ENCODE measurements at places on chromosomes 4 and X. TPM values are rescaled to one million over a fixed set of nuclear protein-coding genes. Genes with fewer than 3 reads are reported as not detected.

The MAGEB2 gene
- not detected for total RNA-seq

The RIPPLY1 gene
- not detected for total RNA-seq

The JCHAIN gene
- not detected for total RNA-seq

The ASB9 gene
- total RNA-seq: 14.2 TPM

The FSTL5 gene
- 0.98 TPM for total RNA-seq

The TNIP3 gene
- not detected for total RNA-seq

The ZFP42 gene
- not detected for total RNA-seq

The CNKSR2 gene
- under 0.01 TPM for total RNA-seq

The CFI gene
- total RNA-seq: 47.0 TPM

The PRMT9 gene
- total RNA-seq: 11.6 TPM

The SATL1 gene
- total RNA-seq: not detected

The NEIL3 gene
- total RNA-seq: 3.6 TPM

The SSX2B gene
- not detected for total RNA-seq

The HSFX4 gene
- total RNA-seq: not detected

The POLN gene
- 2.0 TPM for total RNA-seq

The CYBB gene
- total RNA-seq: not detected

The BEX1 gene
- total RNA-seq: not detected

The KCTD8 gene
- total RNA-seq: 2.8 TPM

The DEFB131A gene
- not detected for total RNA-seq

The CSAG3 gene
- not detected for total RNA-seq

The BEX4 gene
- total RNA-seq: 15.7 TPM

The OSTC gene
- 272 TPM for total RNA-seq

The SLC25A4 gene
- total RNA-seq: 7.2 TPM

The LSM6 gene
- 19.9 TPM for total RNA-seq

The HERC5 gene
- total RNA-seq: 2.0 TPM

The TCEAL5 gene
- not detected for total RNA-seq

The RPA4 gene
- total RNA-seq: 4.5 TPM

The UGT2A3 gene
- not detected for total RNA-seq

The PRRG3 gene
- total RNA-seq: not detected

The ANK2 gene
- 9.4 TPM for total RNA-seq
